ENCODE measurements at places on chromosomes 2 and 18.
A peak's percentile ranks its signal among the peaks of the same experiment; 100 is the strongest.

GRCh38 chr2:54634564-54635511 lies 88.6 kb upstream of the EML6 start:
- DNase-seq: peak; percentile 58

DNA sequence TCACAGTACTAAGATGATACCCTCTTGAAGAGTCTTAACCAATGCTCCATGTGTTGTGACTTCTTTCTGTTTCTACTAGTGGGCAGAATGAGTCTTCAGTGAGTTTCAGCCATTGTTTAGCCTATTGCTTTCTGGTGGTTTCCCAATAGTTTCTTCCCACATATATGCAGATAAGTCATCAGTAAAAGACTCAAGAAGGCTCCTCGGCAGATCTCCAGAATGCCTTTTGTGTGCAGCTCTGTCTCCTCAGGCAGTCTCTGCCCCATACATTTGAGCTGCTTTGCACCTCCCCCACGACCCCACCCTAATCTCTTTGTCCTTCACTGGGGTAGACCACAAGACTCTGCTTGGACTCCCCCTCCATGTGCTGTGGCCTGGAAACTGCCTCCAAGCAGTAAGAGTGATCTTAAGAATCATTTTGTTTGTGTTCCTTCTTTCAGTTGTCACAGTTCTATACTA lies 71.6 kb upstream of the CHRNA1 start:
- DNase-seq: peak; percentile 98

- DNase-seq: no peak
Measured at GRCh38 chr2:217742276-217742675, 260.5 kb downstream of the TNS1 start.

DNA sequence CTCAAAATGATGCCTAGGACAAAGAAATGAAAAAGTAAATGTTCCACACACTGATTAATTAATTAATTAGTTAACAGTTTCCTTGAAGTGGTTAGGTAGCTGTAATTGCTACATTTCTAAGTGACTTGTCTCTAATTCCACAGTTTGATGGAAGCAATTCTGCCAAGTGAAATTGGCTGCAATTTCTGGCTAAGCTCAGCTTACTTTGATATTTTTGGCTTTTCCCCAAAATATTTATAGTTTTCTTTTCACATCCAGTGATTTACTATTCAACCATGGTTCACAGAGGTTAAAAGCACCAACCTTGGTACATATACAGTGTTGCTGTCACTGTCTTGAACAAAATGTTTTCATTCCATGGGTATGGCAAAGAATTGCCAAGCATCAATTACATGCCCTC lies 459.5 kb upstream of the CDH20 start:
- no peak for DNase-seq

DNA sequence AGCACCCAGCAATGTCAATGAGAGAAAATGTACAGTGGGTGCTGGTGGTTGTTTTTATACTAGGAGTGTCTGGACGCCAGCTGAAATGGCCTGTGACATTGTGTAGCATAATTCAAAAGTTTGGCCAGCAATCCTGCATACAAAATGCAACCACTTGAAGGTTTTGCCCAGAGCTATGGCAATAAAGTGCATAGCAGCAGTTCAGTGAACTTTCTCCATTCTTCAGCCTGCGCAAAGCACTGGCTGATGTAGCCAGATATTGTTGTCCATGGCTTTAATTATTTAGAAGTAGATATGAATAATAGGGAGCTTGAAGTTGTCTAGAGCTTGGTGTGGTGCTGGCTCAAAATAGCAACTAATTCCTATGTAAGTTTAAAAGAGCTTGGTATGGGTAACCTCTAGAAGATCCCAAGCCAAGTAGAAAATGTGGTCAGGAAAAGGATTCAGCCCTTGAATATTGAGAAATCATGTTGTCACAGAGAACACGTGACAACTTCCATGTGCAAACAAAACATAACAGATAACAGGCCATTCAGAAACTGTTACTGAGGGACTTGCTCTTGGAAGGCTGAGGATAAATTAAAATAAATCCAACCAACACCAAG lies 33.3 kb upstream of the PGAP1 start:
- peak; percentile 8 for DNase-seq

GRCh38 chr2:203647579-203647978 lies 58.9 kb upstream of the CD28 start:
- DNase-seq: no peak

GRCh38 chr2:226002438-226002837 lies 602.9 kb downstream of the NYAP2 start:
- peak; percentile 78 for DNase-seq

GRCh38 chr18:76425146-76426131 lies 69.6 kb downstream of the ZNF516 start:
- peak; percentile 42 for DNase-seq

DNA sequence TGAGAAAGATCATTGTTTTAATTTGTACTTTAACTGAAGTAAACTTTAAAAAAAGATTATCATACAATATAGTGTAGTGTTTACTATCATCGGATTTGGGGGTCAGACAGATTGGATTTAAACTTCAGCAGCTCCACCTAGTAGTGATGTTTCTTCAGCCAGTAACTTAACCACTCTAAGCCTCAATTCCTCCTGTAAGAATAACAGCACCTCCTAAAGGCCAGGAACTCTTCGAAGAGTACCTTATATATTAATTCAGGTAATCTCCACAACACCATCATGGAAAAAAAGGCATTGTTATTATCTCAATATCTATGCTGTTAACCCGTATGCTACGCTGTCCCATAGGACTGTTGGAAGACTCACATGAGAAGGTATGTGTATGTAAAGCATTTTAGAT lies 69.0 kb upstream of the DLGAP1 start:
- no peak for DNase-seq

- DNase-seq: peak; percentile 81
Measured at GRCh38 chr2:164000176-164000575, 264.4 kb upstream of the FIGN start.

DNA sequence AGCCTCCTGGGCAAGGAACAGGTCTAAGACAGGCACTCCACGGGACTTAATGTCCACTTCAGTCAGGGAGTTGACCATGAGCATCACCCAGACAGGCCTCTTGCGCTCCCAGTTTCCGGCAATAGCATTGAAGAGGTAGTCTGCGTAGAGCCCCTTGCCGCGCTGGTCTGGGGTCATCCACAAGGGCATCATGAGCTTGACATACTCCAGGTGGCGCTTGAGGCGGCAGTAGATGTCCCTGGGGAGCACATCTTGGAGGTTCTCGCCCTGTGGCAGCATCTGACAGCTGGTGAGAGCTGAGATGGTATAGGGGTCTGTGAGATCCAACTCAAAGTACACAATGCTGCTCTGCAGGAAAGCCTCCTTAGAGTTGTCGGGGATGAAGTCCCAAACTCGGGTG lies 10.6 kb downstream of the TRABD2A start:
- no peak for DNase-seq

DNA sequence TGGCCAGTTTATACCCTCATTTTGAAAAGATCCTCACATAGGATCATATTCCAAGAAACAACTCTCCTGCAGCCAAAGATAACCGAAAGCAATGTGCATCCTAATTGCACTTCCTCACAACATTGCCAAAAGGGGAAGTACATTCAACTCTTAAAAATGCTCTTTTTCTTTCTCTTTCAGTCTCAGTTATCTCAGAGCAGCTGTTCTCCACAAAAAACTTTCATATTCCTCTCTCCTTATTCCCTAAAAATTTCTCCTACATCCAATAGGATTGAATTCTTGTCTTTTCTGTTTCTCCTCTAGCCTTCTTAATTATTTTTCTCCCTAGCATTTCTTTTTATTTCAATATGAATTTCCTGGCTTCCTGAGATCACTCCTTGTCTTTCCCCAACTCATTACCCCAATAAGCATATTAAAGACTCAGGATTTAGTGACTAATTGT lies 7.4 kb upstream of the VRK2 start:
- DNase-seq: peak; percentile 44

- no peak for DNase-seq
Measured at GRCh38 chr2:77199411-77199810, 322.8 kb downstream of the LRRTM4 start.

GRCh38 chr2:56288838-56289580 lies 105.2 kb downstream of the CCDC85A start:
- no peak for DNase-seq

DNA sequence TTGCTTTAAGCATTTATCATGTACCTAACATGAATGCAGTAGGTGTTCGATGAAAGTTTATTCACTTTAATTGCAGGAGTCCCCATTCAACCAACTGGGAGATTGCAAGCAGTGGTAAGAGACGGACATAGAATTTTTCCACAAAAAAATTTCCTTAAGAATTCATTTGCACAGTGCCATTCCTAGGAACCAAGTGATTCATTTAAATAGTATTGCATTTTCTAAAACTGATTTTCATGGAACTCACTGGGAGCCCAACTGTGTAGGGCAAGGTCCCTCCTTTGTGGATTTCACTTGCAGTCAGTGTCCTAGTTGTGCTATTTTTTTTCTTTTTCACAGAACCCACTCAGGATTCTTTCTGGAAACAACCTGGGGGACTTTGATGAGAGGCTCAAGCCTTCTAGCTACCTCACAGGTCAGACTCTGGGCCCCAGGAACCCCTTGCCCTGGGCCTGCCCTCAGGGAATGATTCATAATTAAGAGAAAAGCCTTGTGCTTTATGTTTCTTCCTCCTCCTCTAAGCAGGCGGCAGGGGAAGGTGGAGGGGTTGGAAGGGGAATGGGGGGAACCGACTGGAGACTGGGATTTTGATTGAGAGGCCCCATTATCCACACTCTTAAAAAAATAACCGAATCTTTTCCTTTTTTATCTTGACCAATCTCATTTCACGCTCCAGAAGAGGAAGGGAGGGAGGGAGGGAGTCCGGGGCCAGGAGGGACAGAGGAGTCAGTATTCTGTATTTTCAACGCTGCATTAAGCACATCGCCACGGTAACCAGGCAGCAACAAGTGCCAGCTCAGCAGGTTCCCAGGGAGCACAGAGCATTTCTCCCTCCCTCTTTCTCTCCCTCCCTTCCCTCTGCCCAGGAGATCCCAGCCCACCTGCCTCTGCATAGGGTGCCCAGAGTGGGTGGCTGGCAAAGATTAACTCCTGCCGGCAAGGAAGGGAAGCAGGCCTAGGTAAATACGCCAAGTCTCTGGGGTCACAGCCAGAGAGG lies 51.8 kb downstream of the PSD4 start:
- DNase-seq: peak; percentile 33

GRCh38 chr2:128640845-128641360 lies 322.2 kb upstream of the HS6ST1 start:
- DNase-seq: no peak

GRCh38 chr18:5122272-5122671 lies 74.8 kb downstream of the AKAIN1 start:
- DNase-seq: no peak

GRCh38 chr2:64101141-64101591 lies 43.1 kb downstream of the PELI1 start:
- DNase-seq: peak; percentile 54

DNA sequence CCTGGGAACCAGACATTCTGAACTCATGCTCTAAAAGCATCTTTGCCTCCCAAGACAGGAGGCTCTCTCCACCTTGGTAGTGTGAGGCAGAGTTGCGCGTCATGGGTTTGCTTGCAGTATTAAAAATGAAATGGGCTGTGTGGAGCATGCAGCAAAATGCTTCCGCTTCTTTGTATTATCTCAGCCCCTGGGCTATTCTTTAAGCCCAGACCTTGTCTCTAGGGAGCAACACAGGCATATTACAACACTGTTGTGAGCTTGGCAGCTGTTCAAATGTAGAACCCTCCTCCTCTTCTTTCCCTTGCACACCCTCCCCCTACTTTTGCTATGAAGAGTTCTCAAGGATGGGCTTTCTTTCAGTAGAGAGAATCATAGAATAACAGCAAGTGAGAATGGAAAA lies 185.1 kb upstream of the LHCGR start:
- peak; percentile 71 for DNase-seq

- DNase-seq: no peak
Measured at GRCh38 chr2:127590386-127591190, 55.1 kb downstream of the MYO7B start.

DNA sequence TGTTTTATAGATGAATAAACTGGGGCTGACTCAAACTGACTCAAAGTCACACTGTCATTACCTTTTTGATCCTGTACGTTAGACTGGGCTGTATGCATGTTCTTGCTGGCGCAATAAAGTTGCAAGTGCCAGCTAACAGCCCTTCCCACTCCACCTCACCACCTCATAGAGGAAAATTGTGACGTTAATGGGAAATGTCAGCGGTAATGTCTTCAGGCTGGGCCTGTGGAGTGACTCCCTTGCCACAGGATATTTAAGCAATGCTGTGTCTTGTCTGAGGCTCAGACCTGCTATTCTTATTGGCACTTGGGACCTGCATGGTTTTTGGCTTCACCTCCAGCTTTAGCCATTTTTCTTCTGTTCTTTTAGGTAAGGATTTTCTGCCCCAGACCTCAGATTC lies 25.2 kb upstream of the CASP10 start:
- DNase-seq: no peak

DNA sequence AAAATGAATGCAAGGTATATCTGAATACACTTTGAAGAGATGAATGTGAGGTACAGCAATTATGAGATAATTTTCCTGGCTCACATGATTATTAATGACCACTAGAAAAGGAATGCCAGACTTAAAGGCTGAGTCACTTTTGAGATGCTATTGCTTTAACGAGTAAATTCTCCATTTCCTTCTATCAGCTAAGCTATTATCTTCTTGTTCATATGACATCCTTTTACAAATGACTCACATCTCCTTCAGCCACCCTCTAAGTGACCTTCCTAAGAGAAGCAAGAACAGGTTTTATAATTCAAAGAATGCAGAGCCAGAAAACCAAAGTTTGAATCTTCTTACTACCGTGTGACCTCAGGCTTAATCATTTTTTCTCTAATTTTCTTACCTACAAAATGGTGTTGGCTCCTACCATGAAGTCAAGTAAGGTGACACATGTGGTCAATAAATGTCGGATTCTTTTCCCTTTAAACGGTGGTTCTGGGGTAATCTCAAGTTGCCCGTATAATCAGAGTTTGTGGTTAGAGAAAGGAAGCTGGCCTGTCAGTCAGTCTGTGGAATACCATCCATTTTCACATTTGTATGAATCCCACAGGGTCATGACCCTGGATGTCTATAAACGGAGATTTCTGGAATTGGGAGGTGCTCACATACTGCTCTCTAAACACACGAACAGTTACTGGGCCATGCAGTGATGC lies 184.0 kb upstream of the PID1 start:
- DNase-seq: peak; percentile 54

DNA sequence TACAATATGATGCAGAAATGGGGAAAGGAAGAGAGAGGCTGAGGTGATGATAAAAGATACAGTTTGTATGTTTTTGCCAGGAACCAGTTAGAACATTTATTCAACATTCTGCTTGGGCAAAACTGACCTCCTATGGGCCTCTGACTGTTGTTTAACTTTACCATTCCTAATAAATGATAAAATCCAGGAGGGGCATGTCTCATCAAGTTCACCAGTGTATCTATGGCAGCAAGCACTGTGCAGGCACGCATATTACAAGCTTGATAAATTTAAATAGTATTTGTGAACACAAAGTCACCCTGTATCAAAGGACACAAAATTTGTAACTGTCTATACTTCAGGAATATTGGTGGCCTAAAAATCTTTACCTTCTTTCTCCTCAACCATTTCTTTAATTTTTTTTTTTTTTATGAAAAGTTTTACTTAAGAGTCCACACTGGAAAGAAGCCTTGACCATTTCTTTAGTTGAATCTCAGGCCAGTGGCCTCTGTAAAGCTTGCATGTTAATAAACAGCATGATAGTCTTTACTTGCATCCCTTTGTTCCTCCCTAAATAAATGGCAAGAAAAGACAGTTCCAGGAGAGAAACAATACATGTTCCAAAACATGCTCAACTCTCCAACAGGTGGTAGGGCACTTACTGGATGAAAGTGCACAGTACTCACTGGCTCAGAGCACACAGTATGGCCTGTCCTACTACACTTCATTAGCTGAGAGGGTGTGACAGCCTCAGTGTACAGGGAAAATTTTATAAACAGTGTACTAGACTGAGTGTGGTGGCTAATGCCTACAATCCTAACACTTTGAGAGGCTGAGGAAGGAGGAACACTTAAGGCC lies 52.3 kb downstream of the SOS1 start:
- DNase-seq: no peak

Measured in fibroblast of skin of scalp (primary cell).